ENCODE measurements at places on chromosomes 5 and 9. TPM values are rescaled to one million over a fixed set of nuclear protein-coding genes. Genes with fewer than 3 reads are reported as not detected.

The SPINK4 gene
- not detected for total RNA-seq

The PRDM9 gene
- not detected for total RNA-seq

The PHYHD1 gene
- 1.3 TPM for total RNA-seq

The PCDHB14 gene
- 0.14 TPM for total RNA-seq

The GZMA gene
- not detected for total RNA-seq

The CDH18 gene
- total RNA-seq: not detected

The OLFML2A gene
- total RNA-seq: not detected
